Activated T-helper 17 cell treated with anti-CD3 and anti-CD28 coated beads, Interleukin-2, amount 50 U/mL, for 72 hours (primary cell): ENCODE measurements at places on chromosomes 1 and 21.

GRCh38 chr1:9759939-9760338, 63.8 kb downstream of the CLSTN1 start:
- no peak for ATAC-seq

DNA sequence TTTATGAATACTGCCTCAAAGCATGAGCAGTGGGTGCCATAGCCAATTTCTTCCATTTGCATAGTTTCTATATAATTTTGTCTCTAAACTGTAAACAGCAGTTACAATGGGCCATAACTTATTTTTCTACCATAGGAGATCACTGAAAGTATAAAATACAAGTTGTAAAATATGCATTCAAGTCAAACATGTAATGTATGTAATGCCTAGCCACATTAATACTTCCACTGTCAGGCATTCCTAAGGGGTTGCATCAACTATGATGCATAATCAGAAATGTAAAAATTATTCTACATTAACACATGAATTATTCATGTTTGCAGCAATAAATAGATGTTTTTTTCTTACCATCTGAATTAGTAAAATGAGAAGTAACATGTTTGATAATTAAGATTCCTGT, 560.3 kb upstream of the ZP4 start:
- ATAC-seq, result no peak

DNA sequence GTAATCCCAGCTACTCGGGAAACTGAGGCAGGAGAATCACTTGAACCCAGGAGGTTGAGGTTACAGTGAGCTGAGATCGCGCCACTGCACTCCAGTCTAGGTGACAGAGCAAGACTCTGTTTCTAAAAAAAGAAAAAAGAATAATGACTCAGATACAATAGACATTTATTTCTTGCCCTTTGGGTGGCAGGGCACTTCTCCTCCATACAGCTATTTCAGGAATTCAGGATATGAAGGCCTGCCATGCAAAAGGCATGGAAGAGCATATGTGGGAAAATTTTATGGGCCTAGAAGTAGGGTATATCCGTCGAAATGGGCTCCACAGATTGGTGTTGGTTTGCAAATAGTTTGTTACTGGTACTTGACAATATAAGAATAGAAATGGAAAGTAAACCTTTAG, 20.2 kb upstream of the POGZ start:
- no peak for ATAC-seq

DNA sequence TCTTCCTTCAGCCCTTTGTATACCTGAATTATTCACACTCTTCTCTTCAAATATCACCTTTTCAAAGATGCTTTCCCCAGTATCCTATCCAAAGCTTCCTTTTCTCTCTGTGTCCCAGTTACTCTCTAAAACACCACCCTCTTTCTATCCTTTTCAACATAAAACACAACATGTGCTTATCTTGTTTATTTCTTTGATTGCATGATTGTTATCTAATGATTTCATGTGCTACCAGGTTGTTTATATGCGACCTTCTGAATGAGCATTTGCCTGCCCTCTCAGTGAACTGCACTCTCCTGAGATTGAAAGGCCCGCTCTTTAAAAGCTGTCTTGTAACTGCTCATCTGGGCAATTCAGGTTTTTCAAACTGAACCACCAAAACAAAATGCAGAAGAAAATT, 97.7 kb upstream of the FGGY start:
- no peak for ATAC-seq

DNA sequence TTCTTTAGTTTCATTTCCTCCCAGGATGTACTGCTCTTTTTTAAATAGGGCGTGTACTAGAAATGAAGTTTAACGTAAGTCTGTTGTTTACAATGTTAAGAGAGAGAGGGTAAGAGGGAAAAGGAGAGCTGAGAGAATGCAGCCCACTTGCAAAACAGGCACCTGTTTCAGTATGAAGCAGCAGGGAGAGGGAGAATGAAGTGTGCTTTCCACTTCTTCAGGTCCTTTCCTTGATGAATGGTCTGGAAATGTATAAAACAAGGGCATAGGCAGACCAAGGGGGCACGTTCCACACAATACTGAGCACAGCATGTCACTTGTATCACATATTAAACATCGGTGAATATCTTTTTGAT, 2.0 kb downstream of the KCNA3 start:
- peak; percentile 47 for ATAC-seq

DNA sequence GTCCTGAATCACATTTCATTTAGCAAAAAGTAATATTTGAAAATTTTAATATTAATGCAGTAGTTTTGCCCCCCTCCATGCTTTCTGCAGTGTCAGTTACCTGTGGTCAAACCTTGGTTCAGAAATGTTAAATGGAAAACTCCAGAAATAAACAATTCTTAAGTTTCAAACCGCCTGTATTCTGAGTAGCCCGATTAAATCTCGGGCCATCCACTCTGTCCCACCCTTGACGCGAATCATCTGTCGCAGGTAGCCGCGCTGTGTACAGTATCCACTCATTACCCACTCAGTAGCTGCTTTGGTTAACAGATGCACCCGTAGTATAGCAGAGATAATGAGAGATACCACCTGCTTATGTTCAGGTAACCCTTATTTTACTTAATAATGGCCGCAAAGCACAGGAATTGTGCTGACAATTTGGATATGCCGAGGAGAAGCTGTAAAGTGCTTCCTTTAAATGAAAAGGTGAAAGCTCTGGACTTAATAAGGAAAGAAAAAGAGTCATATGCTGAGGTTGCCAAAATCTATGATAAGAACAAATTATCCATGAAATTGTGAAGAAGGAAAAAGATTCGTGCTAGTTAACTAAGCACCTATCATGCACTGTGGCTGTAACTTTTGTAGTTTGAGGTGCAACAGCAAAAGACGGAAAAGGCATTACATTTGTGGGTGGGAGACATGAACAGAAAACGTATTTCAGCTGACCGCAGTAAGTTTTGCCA, 889 bp upstream of the SCYL3 start:
- ATAC-seq, result no peak

DNA sequence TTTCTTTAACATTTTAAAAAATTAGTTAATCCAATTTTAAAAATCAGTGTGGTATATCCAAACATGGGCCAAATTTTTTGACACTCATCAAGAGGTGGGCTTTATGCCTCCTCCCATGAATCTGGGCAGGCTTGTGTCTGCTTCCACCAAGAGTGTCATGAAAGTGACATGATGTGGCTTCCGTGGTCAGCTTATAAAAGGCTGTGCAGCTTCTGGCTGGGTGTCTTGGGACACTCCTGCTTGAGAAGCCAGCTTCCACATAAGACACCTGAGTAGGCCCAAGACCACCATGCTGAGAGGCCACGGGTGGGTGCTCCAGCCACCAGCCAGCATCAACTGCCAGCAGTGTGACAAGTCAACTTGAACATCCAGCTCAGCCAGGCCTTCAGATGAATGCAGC, 74.3 kb upstream of the RUNX3 start:
- ATAC-seq, result no peak

- ATAC-seq, result no peak
Observed at GRCh38 chr1:216641669-216642460, 81.4 kb downstream of the ESRRG start.

- ATAC-seq, result no peak
Observed at GRCh38 chr1:65417729-65418128, 2.7 kb upstream of the LEPR start.

- no peak for ATAC-seq
Observed at GRCh38 chr21:45486443-45487160, 55.6 kb downstream of the SLC19A1 start.

DNA sequence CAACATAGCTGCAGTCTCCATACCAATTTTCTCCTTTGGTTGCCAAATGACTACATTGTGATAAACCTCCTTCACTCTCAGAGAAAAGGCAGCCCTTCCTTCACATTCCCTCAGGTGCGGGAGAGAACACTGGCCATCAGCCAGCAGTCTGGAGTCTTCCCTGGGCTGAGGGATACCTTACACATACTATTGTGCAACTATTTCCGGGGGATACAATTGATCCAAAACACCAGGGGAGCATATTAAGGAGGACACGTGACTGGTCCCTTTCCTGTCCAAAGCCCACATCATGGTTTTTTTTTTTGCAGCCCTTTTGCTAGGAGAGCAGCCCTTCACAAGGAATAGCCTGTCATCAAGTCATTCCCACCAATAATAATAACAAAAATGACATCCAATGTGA, 172.1 kb upstream of the ZRANB2 start:
- ATAC-seq, result no peak

- ATAC-seq, result no peak
Observed at GRCh38 chr1:18384471-18384870, 96.3 kb upstream of the KLHDC7A start.

- peak; percentile 21 for ATAC-seq
Observed at GRCh38 chr1:155938220-155938627, 3.2 kb upstream of the RXFP4 start.

GRCh38 chr1:103517380-103518047, 8.0 kb upstream of the RNPC3 start:
- ATAC-seq, result peak; percentile 69

- ATAC-seq, result peak; percentile 83
Observed at GRCh38 chr1:235504494-235505222, 406 bp upstream of the B3GALNT2 start.

GRCh38 chr1:211497489-211498045, 5.6 kb upstream of the RD3 start:
- no peak for ATAC-seq

DNA sequence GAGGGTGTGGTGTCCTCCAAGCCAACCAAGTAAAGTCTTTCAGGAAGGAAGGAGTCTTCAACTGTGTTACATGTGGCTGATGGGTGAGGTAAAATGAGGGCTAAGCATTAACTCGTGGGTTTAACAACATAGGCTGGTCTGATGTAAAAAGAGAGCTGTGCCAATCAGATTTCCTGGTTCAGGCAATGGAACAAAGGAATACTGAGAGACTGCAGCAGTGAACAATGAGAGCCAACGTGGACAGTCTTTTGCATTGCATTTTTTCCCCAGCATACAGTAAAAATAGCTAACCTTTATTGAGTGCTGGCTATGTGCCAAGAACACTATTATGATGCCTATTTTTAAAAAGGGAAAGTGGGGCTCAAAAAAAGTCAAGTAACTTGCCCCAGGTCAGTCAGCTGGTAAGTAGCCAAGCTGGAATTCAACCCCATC, 31.1 kb downstream of the DLGAP3 start:
- no peak for ATAC-seq

DNA sequence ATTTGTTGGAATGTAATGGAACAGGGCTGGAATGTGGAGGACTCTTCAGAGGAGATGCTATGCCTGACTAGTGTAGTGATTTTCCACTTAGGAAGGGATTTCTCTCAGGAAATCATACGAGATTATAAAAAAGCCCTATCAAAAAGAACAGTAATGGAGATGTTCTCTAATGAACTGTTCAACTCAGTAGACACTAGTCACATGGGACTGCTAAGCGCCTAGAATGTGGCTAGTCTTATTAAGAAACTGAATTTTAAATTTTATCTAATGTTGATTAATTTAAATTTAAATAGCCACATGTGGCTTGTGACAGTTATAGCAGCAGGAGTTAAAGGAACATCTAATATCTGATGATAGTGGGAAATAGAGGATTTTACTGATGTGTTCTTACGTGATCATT, 94.0 kb downstream of the SLC35F3 start:
- ATAC-seq, result no peak

DNA sequence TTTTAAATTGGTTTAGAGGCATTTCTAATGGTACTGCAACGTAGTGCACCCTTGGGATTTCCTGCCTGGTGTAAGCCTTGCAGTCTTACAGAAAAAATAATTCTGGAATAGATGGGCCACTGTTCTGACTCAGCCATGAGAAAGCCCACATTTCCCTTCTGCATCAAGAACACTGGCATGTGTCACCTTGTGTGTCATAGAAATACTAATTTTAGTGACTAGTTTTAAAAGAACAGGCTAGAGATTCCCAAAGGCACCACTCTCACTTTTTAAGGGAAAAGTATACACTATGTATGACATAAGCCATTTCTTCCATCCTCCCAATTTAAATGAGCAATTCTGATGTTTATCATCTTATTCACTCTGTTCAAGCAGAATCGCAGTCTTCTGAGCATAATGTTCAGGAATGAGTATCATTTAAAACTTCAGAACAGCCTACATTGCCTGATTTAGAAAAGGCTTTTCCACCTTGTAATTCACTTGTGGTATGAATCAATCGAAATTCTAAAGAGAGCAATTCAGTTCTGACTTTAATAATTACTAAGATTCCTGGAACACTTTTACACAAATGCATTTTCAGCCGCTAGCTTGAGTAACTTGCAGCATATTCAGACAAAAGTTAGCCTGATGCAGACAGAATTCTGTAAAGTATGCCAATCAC, 18.8 kb downstream of the RGS13 start:
- ATAC-seq, result peak; percentile 92

DNA sequence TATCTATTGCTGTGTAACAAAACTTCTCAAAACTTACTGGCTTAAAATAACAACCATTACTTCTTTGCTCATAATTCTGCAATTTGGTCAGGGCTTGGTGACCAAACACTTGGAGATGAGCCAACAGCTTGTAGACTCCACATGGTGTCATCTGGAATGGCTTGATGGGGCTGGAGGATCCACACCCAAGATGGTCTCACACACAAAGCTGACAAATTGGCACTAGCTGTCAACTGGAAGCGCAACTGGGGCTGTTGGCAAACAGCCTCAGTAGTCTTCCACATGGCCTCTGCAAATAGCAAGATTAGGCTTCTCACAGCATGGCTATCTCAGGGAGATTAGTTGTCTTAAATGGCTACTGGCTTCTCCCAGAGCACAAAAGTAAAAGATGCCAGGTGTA, 27.1 kb upstream of the MTF2 start:
- ATAC-seq, result no peak

GRCh38 chr1:90650401-90650800, 66.7 kb downstream of the BARHL2 start:
- no peak for ATAC-seq

DNA sequence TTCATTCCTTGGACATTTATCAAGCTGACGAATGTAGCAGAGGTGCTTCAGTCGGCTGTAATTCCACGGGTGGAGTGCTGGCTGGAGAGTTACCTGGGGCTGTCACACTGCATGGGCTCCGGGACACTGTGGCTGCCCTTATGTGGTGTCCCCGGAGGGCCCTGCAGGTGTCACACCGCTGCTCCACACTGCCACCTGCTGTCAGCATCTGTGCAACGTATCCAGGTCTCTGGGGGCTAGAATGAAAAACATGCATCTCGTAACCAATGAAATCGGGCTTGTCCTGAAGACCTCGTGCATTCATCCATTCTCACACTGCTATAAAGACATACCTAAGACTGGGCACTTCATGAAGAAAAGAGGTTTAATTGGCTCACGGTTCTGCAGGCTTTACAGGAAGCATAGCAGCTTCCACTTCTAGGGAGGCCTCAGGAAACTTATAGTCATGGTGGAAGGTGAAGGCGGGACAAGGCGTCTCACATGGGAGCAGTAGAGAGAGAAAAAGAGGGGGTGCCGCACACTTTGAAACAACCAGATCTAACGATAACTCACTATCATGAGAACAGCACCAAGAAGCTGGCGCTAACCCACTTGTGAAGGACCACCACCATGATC, 46.7 kb upstream of the PCBP3 start:
- peak; percentile 67 for ATAC-seq
